Thyroid gland (tissue), 4 donors: ENCODE measurements at places on chromosomes 16 and 17. TPM values are rescaled to one million over a fixed set of nuclear protein-coding genes. Genes with fewer than 3 reads are reported as not detected.
A peak's percentile ranks its signal among the peaks of the same experiment; 100 is the strongest.

UMOD gene
- total RNA-seq = not detected

RAB26 gene
- total RNA-seq = 1.6 TPM

SRL gene
- total RNA-seq = 0.67 TPM

GRCh38 chr16:49594153-49594552, 220.5 kb downstream of the C16orf78 start:
- H3K36me3 ChIP-seq = no peaks in the 10 kb centered on the region
- no peak overlapping the region for H3K4me3 ChIP-seq
- no peak overlapping the region for H3K27ac ChIP-seq

DNA sequence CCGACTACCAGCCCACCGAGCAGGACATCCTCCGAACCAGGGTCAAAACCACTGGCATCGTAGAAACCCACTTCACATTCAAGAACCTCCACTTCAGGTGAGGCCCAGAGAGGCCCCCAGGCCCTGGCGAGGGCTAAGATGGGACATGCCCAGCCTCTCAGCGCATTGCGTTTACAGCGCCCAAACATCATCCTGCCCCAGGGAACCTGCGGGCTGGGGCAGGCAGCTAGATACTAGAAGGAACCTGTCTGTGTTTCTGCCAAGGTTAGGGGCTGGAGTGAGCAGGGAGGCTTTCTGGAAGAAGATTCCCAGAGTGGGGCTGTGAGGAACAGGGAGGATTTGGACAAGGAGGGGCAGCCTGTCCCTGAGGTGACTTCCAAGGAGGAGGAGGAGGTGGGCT, 90.6 kb downstream of the AMFR start:
- H3K4me3 ChIP-seq = no peak overlapping the region
- no peaks in the 10 kb centered on the region for H3K4me1 ChIP-seq
- no peaks in the 10 kb centered on the region for H3K27me3 ChIP-seq
- H3K27ac ChIP-seq = no peak overlapping the region
- DNase-seq = no peak

- H3K4me1 ChIP-seq = peaks cover 17% of the 10 kb centered on the region
- peak overlapping the region; percentile 67 for H3K27ac ChIP-seq
- H3K27me3 ChIP-seq = no peaks in the 10 kb centered on the region
- no peak for DNase-seq
- peak overlapping the region; percentile 9 for H3K4me3 ChIP-seq
These were observed 39.3 kb downstream of the MYO18A start for GRCh38 chr17:29140631-29141513.
